ENCODE measurements at places on chromosomes 12 and 14.
A peak's percentile ranks its signal among the peaks of the same experiment; 100 is the strongest.

DNA sequence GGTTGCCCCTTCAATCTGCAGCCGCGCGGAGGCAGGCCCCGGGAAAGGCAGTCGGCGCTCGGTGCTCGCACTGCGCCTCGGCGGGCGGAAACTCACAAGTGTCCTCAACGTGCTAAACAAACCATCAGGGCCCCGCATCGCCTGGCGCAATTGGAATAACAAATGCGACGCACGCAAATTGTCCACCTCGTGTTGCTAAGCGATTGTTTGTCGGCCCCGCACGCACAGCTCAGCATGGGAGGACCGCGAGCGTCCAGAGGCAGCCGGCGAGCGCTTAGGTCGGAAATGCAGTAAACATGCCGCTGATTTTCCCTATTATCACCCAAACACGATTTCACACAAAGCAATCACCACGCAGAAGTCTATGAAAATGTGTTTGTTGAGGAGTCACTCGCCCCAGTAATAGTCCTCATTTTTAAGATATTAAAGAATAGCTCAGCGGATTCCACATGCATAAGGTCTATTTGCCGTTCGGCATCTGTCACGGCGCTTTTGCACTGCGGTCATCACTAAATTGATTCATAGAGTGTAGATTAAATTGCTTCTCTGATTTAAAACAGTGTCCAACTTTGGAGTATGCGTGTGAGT lies 3.2 kb upstream of the GSC start:
- DNase-seq = no peak

GRCh38 chr12:90816353-90817089 lies 138.5 kb downstream of the CCER1 start:
- no peak for DNase-seq

DNA sequence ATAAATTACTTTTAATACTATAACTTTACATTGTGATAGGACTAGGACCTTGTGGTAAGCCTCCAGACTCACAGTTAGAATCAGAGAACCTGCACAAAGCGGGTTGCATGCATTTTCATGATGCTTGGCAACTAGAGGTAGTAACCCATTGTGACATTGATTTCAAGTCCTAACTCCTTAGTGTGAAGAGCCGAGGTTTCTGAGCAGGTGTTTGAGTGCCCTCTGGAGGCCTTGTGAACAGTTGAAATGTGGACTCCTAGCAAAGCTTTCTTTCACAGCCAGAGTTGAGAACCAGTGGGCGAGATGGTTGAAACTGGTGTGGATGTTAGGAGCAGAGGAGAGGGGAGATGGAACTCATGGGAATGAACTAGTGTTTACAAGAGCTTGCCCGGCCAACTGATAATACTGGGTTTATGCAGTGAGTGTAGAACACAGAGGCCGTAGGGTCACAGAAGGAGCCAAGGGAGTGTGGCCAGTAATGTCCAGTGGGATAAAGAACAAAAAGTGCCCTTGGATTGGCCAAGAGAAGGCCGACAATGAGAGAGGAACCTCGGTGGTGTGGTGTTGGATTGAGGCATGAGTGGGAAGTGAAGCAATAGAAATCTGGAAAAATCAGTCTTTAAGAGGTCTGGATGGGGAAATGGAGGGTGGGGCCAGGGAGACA lies 10.9 kb downstream of the ZNF664 start:
- peak; percentile 60 for DNase-seq

DNA sequence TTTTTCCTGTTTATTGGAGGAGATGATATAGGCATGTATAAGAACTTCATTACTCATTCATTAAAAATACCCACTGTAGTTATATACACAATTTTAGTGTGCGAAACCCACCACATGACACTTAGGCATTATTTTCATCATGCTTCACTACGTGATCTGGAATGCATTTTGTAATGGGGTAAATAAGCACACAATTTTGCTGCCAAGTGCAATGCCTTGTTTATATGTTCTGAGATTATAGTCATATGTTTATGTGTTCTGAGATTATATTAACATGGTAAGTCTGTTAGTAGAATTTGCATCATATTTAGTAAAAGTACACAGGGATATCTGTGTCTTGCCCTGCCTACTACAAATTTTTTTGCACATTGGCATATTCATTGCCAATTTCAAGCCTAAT lies 1123.0 kb downstream of the LRFN5 start:
- DNase-seq = no peak

- DNase-seq = no peak
These were observed 48.0 kb downstream of the CD163L1 start for GRCh38 chr12:7395950-7396349.

DNA sequence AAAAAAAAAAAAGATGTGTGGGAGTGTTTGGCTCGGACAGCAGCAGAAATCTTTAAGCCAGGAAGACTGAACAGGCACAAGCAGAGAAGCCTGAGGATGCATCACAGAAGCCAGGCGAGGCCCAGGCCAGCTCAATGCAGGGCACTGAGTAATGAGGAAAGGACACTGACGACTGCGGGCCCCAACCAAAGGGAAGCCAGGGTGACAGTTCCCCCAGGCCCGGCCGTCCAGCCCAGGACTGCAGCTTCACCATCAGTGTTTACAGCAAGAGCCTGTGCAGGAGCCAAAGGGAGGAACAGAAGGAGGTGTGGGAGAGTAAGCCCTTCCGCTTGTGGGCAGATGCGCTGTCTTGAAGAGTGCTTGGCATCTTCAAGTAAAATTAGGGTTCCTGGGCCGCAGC lies 205.3 kb upstream of the SFSWAP start:
- no peak for DNase-seq

DNA sequence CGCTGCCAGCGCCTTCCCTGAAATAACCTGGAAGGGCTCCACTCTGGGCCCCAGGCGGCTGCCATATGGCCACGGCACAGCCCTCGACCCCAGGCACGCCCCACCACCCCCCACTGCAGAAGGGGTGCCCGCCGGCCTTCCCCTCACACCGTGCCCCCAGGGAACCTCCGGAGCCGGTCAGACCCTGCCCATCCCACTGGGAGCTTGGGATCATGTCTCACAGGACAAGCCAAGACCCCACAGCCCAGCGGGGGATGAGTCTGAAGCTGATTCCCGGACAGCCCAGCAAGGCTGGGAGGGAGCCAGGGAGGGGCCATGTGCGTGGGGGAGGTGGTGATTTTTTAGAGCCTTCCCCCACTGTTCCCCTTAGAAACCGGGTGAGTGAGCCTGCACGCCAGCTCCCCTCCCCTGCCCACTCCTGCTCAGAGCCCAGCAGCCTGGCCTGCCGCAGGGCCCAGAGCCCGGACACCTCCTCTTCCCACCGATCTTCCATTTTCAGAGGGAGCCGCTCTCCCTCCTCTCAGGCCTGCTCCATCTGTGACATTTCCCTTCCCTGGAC lies 1.4 kb downstream of the RIMBP2 start:
- no peak for DNase-seq

All from CD4-positive, alpha-beta T cell treated with Interleukin-4 for 4 hours (primary cell).